ENCODE measurements at places on chromosomes 5 and 9.

DNA sequence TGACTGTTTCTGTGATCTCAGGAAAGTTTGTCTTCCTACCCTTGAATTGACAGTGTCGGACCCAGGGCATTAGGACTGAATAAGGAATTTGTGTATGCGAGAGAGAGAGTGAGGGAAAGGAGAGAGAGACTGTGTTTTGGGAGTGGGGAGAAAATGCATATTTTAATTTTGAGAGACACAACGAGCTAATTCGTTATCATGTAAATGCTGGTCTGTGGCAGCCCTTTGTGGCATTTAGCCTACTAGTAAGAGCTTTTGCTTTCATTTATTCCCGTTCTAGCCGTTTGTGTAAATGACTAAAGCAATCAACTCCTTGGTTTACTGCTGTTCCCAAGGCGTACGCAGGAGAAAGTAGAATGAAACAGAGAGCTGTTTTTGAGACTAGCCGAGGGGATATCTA lies 79.8 kb upstream of the MAMDC2 start:
- no peak for DNase-seq

- DNase-seq = no peak
Measured at GRCh38 chr5:138663561-138663960, 88.4 kb upstream of the HSPA9 start.

GRCh38 chr9:4228606-4229005 lies 71.3 kb downstream of the GLIS3 start:
- DNase-seq = peak; percentile 31

GRCh38 chr5:129857116-129857515 lies 47.1 kb upstream of the CHSY3 start:
- DNase-seq = no peak

GRCh38 chr9:132404228-132404881 lies 2.3 kb downstream of the TTF1 start:
- no peak for DNase-seq

GRCh38 chr9:38432922-38433510 lies 8.8 kb upstream of the IGFBPL1 start:
- DNase-seq = peak; percentile 59

- DNase-seq = no peak
Measured at GRCh38 chr5:102747386-102748166, 7.5 kb upstream of the PAM start.

- no peak for DNase-seq
Measured at GRCh38 chr5:17799521-17799920, 165.3 kb downstream of the TAF11L14 start.

- DNase-seq = no peak
Measured at GRCh38 chr5:135138116-135138850, 104.3 kb upstream of the PITX1 start.

- no peak for DNase-seq
Measured at GRCh38 chr9:82524407-82524806, 535.8 kb downstream of the SPATA31D1 start.
